Substantia nigra (tissue), 51 donors: ENCODE measurements at places on chromosomes 1 and 21.

GRCh38 chr1:18410407-18410806, 70.3 kb upstream of the KLHDC7A start:
- no peak for DNase-seq

- no peak for DNase-seq
Measured at GRCh38 chr1:181202986-181203555, 114.6 kb downstream of the IER5 start.

DNA sequence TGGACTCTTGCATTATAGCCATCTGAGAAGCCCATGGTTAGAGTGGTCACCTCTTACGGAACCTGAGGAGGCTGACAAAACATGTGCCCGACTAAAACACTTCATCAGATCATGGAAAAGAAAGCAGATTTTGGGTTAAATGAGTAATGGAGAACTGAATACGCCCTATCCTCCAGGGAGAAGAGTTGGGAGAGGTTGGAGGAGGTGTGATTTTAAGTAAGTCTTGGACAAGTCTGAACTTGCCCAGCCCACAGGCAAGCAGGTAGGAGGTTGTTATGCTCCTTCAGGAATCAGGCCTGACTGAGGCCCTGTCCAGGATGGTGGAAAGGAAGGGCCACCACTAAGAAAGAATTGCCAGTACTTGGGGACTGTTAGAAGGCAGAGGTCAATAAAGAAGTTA, 255.8 kb downstream of the TGFB2 start:
- DNase-seq: no peak

- DNase-seq: no peak
Measured at GRCh38 chr1:84869720-84870119, 23.3 kb downstream of the LPAR3 start.

DNA sequence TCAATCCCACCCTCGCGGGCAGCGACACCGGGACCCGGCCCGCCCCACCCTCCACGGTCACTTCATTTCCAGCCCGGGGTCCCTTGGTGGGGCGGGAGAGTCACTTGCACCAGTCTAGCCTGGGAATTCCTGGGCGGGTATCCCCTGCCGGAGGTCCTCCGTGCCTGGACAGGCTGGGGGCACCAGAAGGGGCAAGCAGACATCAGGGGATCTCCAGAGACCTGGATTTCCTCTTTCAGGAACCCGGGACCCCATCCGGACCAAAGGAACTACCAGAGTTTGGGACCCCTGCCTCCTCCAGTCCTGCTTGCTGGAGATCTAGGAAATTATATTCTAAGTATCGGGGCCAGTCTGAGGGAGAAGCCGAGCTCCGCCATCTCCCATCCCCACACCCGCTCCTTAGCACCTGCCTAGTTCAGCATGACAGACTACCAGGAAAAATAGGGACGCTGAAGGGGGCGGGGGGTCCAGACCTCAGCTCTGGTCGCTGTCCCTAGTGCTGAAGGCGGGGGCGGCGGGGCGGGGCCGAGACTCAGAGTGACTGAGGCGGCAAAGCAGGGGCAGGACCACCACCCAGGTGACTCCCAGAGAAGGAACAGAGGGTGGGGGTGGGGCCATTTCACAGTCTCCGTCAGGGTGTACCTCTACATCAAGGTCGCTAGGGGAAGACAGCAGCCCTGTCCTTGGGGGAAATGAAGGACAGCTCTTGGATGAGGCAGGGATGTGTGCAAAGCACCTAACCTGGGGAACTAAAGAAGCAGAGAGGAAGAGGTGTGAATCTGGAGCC, 832 bp downstream of the HCN3 start:
- DNase-seq: peak; percentile 27

GRCh38 chr21:26042181-26042876, 128.2 kb downstream of the APP start:
- no peak for DNase-seq

DNA sequence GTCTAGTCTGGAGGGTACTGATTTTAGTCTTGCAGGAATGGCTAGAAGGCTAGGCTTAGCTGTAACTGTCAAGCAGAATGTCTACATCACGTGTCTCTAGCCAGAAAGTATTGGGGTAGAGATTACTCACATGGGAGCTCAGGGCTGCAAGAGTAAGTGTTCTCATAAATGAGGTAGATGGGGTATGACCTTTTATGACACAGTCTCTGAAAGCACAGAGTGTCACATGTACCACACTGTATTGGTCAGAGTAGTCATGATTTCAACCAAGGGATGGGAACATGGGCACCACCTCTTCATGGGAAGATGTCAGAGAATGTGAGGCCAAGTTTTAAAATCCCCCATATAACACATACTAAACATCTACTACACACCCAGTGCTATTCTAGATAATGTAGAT, 2.9 kb downstream of the FYB2 start:
- no peak for DNase-seq

DNA sequence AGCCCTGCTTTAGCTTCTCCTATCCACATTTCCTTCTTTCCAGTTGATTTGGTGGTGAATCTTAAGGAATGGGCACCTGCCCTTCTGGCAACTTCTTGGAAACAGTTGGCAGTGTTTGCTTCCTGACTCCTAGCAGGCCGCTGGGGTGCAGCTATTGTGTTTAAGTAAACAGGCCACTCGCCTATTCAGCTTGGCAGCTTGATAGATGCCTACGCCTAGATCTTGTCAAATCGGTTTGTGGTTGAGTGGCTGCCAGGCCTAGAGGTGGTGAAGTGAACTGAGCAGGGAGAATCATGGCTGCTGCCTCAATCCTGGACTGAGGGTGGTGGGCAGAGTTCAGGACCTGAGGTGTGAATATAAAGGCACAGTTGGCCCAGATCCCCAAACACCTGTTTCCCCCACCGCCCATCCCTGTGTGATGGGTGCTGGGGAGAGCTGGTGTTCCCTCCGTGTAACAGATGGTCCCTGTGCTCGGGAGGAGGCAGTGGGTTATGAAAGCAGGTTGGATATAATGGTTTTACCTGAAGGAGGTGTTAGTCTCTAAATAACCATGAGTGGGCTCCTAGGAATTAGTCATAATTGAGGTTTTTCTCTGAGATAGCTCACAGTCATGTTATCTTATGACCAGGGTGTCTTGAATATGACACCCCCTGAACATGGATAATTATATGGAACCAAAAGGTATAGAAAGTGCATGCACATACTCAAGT, 940 bp upstream of the PLA2G2C start:
- no peak for DNase-seq

GRCh38 chr1:1315435-1315954, 7.1 kb downstream of the PUSL1 start:
- no peak for DNase-seq

DNA sequence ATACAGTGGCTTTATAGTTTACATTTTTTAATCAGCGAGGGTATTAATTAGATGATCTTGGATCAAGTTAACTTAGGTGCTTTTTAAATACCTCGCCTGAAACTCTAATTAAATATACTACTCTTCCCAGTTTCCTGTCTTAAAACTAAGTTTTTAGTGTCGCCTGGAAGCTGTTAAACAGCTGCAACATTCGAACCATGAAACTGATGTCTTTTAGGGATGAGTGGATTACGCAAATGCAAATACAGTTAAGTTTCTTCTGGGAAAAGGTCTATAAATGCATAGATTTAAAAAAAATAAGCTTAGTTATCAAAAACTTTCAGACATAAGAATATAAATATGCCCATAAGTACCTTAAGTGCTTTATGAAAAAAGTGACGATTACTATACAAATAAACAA, 228.3 kb downstream of the PTPRC start:
- no peak for DNase-seq

- no peak for DNase-seq
Measured at GRCh38 chr1:177238967-177239366, 68.2 kb downstream of the BRINP2 start.

DNA sequence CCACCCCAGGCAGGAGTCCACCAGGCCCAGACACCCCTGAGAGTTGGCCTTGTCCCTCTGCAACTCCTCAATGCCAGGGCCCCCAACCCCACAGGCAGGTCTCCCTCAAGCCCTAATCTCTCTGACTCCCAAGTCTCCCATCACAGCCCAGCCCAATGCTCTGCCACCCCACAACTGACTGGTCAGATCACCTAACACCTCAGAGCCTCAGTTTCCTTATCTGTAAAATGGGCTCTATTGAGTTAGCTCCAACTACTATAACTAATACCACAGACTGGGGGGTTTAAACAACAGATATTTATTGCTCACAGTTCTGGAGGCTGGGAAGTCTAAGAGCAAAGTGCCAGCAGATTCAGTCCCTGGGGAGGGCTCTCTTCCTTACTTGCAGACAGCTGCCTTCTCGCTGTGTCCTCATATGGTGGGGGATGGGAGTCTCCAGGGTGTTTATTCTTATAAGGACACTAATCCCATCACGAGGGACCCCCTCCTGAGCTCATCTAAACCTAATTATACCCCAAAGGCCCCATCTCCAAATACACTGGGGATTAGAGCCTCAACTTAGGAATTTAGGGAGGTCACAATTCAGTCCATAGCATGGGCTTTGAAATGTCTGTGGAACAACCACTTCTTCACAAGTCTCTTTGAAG, 34.9 kb upstream of the ZC3H12A start:
- DNase-seq: no peak

GRCh38 chr1:153608742-153609584, 4.0 kb downstream of the S100A16 start:
- peak; percentile 60 for DNase-seq

GRCh38 chr1:184826001-184826400, 71.3 kb upstream of the EDEM3 start:
- DNase-seq: no peak
